ENCODE measurements at places on chromosomes 13 and 19.

- no peak for DNase-seq
Measured at GRCh38 chr19:13952931-13953531, 722 bp downstream of the DCAF15 start.

- DNase-seq: no peak
Measured at GRCh38 chr19:17484520-17485185, 14.3 kb downstream of the SLC27A1 start.

- no peak for DNase-seq
Measured at GRCh38 chr13:28650284-28650683, 8.6 kb upstream of the POMP start.

GRCh38 chr19:3510727-3511126 lies 4.6 kb downstream of the FZR1 start:
- DNase-seq: no peak

- DNase-seq: no peak
Measured at GRCh38 chr13:40171566-40171965, 494.9 kb downstream of the FOXO1 start.

Measured in ecto neural progenitor cell (in vitro differentiated cells).